ENCODE measurements at places on chromosomes 7 and 10.

DNA sequence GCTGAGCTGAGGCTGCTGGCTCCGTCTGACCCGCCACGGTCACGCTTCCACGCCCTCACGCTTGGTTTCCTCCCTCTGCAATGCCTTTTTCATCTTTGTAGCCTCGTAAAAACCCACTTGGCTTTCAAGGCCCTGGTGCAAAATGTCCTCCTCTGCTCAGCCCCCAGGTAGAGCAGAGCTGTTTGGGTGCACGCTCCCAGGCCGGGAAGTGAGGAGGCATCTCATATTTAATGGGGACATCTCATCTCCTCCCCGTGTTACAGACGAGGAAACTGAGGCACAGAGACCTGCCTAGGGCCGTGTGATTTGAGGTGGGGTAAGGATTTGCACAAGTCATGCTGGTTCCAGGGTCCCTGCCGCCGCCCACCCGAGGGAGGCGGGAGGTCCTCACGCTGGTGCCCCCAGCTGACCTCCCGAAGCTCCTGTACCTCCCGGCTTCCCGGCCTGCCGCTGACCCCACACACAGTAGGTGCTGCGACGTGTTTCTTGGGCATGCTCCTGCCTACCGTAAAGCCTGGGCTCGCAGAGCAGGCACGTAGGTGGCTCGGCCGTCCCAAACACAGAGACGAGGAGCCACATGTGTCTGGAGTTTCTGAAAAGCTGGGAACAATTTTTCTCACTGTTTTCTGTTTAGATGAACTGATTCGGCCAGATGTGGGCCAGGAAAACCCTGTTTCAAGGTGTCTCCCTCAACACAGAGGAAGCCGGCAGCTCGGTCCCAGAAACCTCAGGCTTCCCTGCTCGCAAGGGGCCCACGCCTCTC, 11.5 kb downstream of the FOXL3 start:
- no peak for DNase-seq

DNA sequence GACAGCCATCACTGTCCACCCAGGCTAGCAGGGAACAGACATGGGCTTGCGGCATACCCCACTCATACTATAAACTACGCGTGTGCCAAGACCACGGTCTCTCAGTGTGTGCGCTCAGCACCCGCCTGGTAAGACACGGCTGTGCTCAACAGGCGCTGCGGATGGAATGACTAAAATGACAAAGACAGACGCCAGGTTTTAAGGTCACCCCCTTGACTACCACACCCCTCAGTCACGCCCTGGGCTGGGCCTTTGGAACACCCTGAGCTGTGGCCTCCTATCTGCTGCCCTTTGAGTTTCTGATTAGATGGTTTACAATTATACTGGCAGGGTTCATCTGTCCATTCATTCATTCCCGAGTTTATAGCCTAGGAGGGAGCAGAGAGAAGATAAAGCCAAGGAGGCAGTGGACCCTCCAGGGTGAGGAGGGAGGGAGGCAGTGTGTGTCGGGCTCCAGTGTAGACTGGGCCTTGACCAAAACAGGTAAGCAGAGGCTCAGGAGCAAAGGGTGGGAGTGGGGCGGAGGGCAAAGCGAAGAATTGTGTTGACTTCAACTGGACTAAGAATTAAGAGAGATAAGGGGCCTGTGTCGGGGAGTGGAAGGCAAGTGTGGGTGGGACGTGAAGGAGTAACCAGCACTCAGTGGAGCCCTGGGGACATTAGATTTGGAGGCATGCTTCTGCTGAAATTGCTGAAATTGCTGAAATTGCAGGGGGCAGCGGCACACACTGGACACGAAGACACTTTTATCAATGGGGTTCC, 35.0 kb downstream of the TNS3 start:
- DNase-seq: no peak

- DNase-seq: peak; percentile 42
Observed at GRCh38 chr10:79268161-79268601, 79.1 kb upstream of the PPIF start.

GRCh38 chr10:36888925-36889573, 236.3 kb upstream of the ANKRD30A start:
- peak; percentile 20 for DNase-seq

DNA sequence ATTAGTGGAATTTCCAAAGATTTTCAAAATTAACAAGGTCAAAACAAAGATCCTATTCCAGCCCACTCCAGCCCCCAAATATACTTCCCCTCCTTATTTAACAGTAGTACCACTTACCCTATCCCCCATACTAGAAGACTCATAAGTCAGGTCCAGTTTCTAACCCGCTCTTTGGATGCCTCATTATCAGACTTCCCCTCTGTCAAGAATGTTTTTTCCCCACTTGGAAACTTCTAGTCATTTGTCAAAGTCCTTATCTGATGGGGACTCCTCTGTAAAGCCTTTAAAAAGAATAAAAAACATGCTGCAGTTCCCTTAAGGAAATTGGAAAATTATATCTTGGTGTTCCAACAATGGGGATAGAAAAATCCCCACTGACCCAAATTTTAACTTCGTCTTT, 70.1 kb downstream of the IMMP2L start:
- no peak for DNase-seq

- DNase-seq: peak; percentile 64
Observed at GRCh38 chr7:38368191-38368605, 94.8 kb upstream of the TARP start.

- no peak for DNase-seq
Observed at GRCh38 chr10:80465839-80466590, 11.9 kb downstream of the TSPAN14 start.

- DNase-seq: no peak
Observed at GRCh38 chr7:118151671-118152070, 32.3 kb upstream of the LSM8 start.

DNA sequence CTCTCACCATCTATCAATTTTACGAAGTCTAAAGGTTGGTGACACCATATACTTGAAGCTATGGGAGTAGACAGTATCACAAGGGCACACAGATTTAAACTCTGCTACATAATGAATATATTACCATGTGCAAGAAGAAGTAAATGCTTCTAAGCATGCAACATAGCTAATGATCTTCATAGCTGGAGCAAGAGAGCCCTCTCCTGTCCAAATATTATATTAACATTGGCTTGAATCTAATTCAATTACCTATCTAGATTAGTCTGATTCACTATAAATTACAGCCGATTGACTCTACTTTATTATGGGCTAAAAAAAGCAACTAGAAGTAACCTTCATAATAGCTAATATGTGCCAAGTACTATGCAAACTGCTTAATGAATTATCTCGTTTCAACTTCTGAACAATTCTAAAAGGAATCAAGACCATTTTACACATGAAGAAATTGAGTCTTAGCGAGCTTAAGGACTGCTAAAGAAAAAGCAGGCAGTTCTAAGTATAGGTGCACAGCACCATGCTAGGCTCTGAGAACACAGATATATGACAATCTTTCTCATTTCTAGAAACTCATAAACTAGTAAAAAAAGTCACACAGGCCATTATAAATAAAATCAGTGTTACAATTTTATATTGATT, 21.9 kb downstream of the FRA10AC1 start:
- DNase-seq: peak; percentile 33

- peak; percentile 73 for DNase-seq
Observed at GRCh38 chr10:80444646-80445319, 9.3 kb upstream of the TSPAN14 start.

DNA sequence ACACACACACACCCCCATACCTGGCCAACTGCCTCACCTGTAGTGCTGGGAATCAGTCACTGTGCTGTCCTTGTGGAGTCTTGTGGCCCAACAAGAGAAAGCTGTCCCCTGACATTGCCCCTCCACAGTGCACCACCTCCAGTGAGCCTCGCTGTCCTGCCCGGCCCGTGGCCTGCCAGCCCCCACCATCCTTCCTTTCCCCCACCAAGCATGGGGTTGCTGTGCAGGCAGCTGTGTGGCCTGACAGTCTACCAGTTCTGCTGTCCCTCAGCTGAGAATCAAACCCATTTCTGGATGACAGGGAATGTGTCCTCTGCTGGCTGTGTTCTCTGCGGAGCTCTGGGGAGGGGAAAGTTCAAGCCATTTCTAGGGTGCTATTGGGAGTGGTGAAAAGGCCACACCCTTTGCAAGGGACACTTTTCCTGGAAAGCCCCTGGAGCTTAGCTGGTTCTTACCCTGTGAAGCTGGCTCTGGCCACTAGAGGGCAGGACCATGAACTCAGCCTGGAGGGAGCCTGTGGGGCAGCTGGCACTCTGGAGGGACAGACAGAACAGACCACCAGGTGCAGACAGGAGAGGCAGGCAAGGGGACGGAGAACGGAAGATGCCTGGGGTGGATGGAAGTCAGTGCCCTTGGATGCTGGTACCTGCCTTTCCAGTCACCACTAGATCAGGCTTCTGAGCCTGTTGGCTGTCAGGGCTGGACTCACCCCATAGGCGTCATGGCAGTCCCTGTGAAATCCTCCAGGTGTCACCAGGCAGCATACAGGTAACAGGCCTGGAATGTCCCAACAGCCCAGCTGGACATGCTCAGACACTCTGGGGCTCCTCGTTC, 10.5 kb upstream of the MTPAP start:
- peak; percentile 41 for DNase-seq

DNA sequence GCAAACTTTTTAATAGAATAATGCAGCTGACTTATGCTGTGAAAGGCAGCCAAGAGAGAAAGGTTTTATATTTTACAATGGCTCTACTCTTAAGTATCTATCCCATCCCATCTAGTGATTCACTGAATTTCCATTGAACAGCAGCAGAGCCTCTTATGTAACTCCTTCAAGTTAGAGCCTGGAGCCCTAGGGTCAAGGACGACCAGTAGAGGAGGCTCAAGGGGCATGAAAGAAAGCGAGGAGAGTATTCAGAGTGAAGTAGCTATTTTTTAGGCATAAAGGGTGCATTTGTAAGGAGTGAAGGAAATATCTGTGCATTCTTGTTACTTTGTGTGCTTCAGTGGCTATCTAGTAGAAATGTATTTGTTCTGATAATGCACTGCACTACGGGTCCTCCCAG, 180.2 kb upstream of the TPK1 start:
- DNase-seq: no peak

DNA sequence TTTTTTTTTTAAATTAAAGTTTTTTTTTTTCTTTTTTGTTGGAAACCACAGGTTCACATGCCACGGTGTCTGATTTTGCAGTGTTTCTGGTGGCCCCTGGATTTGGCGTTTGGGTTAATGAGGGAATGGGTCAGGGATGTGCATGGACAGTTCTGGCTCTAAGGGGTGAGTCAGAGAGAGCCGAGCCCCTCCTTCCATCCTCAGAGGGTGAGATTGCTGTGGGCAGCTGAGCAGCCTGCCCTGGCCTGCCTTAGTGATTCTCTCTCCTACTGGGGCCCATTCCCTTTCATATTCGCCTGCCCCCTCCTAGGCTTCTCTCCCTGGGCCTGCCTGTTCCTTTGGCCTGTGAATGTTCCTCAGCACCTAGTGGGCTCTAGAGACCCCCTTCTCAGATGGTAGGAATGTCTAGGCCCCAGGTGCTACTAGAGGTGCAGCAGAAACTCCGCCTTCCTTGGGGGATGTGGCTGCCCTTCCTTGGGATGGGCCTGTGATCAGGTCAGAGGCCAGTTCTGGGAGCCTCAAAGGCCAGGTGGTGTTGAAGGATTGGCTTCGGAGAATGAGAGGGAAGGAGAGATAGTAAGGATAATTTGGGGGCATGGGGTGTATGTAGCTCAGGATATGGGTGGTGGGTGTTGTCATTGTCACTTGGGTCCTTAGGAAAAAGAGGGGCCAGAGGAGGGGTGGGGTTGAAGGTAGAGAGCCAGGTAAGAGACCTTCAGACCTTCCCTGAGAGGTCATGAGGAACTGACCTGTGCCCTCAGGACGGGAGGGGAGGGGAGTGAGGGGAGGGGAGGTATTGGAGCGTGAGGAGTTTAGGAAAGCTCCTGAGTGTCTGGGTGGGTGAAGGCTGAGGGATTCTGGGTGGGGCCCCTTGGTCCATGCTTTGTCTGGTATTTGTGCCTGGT, 19.8 kb downstream of the TSPAN14 start:
- peak; percentile 45 for DNase-seq

- no peak for DNase-seq
Observed at GRCh38 chr10:116097239-116097784, 175.7 kb downstream of the GFRA1 start.

- no peak for DNase-seq
Observed at GRCh38 chr7:20238754-20239324, 21.7 kb upstream of the MACC1 start.

DNA sequence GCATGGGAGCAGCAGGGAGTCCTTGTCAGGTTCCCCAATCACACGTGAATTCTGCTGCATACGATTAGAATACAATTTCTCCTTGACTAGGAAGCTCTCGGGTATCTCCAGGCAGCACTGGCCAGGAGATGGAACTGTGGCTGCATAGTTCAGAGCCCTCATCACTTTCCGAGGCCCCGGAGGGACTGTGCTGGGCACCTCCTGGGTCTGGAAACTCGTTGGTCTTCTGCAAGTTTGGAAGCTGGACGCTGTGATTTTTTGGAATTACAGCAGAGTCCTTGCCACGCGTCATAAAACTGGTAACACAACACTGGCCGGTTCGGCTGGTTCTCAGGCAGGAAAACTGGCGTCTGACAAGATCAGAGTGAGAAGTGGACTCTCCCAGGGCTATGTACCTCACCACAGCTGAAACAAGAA, 216.1 kb downstream of the CCDC3 start:
- DNase-seq: no peak

- DNase-seq: no peak
Observed at GRCh38 chr7:43729924-43730248, 563 bp upstream of the COA1 start.

DNA sequence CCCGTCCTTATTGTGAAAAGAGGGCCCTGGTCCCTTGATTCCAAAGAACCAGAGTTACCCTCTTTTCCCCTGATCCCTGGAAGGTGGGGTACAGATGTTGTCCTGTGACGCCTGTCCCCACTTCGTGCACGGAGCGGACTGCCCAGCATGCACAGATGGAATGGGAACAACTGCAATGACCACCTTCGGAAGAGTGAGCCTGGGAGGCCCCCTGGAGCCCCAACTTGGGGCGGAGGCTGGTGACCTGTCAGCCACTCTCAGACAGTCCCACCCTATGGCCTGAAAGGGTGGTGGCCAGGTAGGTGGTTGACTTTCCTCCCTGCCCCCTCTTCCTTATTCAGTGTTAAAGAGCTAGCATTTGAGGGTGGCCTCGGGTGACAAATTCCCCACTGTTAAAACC, 196.6 kb upstream of the GALNT17 start:
- DNase-seq: no peak

DNA sequence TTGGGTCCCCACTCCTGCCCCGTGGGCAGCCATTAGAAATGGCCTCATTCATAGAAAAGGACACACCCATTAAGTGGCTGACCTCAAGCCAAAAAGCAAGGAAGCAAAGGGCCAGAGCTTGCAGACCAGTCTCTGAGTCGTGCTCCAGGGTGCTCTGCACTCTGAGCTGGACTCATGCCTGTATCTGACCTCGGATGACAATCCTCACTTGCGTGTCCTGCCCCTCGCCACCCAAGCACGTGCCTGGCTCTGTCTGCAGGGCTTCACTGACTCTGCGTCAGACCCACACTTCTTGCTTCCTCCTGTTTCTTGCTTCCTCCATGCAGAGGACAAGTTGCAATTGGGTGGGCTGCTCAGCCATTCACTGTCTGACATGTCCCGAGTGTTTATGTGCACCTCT, 138.8 kb downstream of the OAT start:
- no peak for DNase-seq

- DNase-seq: peak; percentile 80
Observed at GRCh38 chr10:72335394-72336258, 19.1 kb downstream of the DNAJB12 start.

- peak; percentile 27 for DNase-seq
Observed at GRCh38 chr7:108613147-108613948, 43.7 kb downstream of the DNAJB9 start.

Data from amniotic epithelial cell (primary cell).